CD8-positive, alpha-beta T cell (primary cell): ENCODE measurements at places on chromosomes 1 and 21. TPM values are rescaled to one million over a fixed set of nuclear protein-coding genes. Genes with fewer than 3 reads are reported as not detected.

Gene SHC1
- 54.5 TPM for total RNA-seq

Gene TRIM67
- total RNA-seq: not detected

Gene LHX4
- not detected for total RNA-seq

Gene PLXNA2
- 1.3 TPM for total RNA-seq

Gene AMY1A
- not detected for total RNA-seq
